ENCODE measurements at places on chromosomes 13 and 19.

- DNase-seq, result peak; percentile 93
Measured at GRCh38 chr19:2168619-2169424, 5.1 kb downstream of the DOT1L start.

DNA sequence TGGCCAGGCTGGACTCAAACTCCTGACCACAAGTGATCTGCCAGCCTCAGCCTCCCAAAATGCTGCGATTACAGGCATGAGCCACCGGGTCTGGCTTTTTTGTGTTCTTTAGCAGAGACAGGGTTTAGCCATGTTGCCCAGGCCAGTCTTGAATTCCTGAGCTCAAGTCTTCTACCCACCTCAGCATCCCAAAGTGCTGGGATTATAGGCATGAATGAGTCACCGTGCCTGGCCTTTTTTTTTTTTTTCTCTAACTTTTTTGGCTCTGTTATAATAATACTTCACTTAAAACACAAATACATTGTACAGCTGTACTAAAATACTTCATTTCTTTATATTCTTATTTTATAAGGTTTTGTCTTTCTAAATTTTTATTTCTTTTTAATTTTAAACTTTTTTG, 599.5 kb upstream of the PCDH9 start:
- DNase-seq, result peak; percentile 23

- no peak for DNase-seq
Measured at GRCh38 chr13:114339857-114340534, 25.7 kb downstream of the CHAMP1 start.

DNA sequence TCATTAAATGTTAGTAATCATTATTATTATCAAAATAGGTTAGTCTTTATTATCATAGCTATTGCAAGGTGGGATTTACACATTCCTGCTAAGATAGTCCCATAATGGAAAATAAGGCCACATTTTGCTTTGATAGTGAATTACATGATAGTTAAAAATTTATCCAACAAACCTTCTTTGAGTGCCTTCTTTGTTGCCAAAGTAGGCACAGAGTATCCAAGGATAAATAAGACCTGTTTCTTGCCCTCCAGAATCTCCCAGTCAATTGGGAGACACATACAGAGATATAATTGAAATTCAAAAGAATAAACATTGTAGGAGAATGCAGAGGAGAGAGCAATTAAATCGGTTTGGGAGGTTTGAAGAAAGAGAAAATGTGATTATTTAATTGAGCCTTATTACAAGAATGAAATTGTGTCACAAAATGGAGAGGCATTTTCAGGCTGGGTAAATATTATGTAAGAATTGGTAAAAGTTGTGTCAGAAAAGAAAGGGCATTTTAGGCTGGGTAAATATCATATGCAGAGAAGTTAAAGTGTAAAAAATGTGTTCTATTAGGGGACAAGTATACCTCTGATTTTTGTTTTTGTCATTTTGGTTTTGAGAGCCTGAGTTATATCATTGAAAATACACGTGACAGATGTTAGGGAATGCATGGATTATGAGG, 189.3 kb downstream of the POU4F1 start:
- no peak for DNase-seq

DNA sequence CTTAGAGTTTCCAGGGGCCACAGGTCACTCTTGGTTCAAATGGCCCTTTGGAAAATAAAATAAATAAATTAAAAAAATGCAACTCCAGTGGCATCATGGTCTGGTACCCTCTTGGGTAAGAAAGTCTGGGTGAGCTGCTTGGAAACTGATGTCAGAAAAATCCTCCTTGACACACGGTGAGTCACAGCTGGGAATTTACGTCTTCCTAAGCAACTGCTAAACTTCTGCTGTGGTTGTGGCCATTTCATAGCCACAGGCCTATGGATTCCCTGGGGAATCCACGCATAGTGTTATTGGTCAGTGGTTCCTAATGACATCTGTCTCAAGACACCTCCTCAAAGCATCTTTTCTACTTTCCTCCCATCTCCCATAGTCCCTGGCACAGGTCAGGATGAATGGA, 220.8 kb downstream of the COG6 start:
- DNase-seq, result no peak

DNA sequence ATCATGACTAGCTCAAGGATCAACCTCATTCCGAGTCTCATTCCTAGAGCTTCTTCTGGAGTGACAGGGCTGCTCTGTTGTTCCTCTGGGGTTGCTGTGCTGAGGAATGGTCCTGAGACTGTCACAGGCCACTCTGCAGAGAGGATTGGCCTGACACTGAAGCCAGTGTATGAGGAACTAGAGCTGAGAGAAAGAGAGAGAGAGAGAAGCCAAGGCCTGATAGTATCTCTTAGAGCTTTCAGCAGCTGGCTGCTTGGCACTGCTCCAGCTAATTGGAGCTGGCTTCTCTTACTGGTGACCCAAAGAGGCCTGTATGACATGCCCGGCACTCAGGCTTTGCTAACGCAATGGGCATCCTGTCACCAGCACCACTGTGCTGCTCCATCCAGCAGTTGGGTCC, 73.4 kb upstream of the FLT1 start:
- no peak for DNase-seq
